ENCODE measurements at places on chromosomes 12 and 14.

- DNase-seq: no peak
Measured at GRCh38 chr14:54577494-54577893, 10.6 kb downstream of the SAMD4A start.

DNA sequence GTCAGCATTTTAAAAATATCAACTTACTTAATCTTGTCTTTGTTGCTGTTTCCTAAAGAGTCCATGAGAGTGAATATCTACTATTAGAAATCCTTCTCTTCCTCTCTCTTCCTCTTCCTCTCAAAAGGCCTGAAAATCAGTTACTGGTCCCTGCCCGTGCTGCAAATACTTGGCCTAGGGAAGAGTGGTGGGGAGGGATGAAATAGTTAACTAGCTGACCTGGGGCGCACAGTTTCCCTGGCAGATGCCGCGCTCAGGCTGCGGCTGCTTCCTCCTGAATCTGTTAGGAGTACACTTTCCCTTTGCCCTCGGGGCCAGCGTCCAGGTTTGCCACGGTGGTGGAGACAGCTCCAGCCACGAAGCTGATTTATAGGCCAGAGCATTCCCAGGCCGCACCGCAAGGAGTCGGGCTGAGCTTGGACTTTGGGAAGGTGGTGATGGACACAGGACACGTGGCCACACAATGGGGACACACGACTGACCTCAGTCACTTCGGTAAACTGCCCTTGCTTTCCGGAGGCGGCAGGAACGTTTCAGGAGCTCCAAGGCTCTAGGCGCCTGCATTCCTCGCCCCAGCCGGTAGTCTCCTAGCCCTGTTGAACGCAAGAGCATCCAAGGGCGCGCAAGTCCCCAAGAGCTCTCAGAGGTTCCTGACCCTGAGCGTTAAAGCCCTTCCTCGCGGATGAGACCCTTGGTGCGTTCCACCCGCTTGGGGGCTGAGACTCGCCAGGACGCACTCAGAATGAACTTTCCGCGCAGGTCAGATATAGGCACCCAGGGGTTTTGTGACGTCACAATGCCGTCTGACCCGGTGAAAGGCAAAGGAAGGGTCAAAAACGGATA is 7.1 kb upstream of the ASCL1 start:
- no peak for DNase-seq

DNA sequence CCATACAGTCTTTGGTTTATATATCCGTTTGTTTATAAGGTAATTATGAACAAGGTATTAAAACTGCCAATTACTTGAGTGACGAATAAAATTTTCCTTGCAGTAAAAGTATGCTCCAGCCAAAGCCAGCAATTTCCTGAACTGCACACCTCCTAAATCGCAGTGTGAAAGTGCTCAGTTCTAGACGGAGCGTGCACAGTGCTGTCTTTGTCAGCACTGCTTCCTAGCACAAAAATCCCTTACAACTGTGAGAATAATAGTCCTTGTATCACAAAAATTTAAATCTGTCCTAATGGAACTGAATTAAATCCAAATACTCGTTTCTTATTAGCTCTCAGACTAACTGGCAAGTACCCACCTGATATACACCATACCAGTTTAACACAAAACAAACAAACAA is 26.3 kb downstream of the LRIG3 start:
- DNase-seq: no peak

- DNase-seq: no peak
Measured at GRCh38 chr12:119857041-119857591, 20.0 kb downstream of the CIT start.

GRCh38 chr14:68074765-68075381 is 255.3 kb downstream of the RAD51B start:
- no peak for DNase-seq

DNA sequence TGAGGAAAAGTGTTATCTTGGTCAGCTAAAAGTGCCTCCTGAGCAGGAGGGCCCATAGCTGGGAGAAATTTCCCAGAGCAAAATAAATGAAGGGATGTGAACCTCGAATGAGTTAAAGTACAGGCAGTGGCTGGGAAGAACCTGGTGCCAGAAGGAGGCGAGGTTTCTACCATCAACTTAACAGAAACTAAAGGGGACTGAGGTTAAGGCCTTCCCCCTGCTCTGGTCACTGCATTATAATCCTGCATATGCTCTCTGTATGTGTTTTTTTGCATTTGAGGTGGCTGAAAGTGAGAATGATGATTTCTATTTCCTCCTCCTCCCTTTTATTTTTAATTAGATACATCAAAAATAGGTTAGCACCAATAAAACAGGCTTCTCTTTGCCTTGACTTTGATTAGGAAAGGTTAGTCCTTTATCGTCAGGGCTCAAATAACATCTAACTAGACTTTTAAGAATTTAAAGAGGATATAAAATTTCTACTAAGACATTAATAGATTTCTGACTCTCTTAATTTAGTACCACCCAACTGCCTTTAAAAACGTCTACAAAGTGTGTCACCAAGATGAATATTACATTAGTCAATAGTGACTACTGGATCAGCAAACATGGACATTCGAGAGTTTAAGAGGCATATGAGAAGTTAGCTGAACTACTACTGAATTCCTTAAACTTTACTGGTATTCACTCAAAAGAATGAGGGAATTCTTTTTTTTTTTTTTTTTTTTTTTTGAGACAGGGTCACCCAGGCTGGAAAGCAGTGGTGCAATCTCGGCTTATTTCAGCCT is 49.2 kb downstream of the GALNT4 start:
- DNase-seq: no peak

- DNase-seq: no peak
Measured at GRCh38 chr12:108313606-108314351, 25.3 kb downstream of the CMKLR1 start.

DNA sequence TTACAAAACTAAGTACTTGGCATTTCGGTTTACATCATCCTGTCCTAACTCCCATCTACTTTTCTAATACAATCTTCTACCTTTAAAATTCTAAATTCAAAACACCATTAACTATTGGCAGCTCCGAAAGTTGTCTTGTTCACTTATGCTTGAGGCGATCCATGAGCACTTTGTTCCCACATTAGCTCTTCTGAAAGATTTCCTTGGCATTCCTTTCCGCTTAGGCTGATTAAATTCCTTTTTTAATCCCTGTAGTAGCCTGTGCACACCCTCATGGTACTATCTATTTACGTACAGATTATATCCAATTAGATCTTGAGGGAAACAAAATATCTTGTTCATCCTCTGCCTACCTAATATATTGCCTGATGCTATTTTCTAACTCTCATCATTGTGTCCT is 480.7 kb downstream of the PRKD1 start:
- no peak for DNase-seq

DNA sequence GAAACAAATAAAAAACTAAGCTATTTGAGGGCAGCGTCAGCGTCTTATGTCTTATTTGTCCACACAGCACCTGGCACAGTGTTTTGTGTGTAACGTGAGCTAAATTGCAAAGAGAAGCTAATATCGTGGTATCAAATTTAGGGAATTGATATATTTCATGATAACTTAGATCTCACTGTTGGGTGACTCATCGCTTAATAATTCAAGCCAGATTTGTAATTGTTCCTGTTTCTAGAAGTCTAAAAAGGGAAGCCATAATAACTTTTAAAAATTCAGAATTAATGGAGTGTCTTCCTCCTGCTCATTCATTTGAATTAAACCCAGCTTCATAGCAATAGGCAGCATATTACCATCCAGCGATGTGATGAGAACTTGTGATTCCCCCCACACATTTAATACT is 214.7 kb downstream of the PDZRN4 start:
- DNase-seq: no peak

GRCh38 chr12:66537876-66538275 is 141.0 kb downstream of the GRIP1 start:
- DNase-seq: no peak

DNA sequence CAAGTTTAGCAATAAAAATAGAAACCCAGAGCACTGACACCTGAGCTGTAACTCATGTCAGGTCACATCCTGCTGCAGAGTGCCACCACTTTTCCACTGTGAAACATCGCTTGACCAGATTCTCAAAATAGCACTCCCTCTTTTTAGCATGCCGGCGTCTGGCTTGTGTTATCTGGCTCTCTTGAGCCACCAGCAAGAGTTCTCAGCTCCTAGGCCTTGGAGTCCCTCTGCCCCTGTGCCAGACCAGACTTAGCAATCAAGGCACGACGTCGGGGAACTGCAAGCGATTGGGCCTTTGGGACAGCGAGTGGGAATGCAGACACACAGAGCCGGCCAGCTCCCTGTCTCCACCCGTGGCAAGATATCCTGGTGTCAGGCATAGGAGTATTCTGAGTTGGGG is 52.5 kb downstream of the SPIC start:
- no peak for DNase-seq

DNA sequence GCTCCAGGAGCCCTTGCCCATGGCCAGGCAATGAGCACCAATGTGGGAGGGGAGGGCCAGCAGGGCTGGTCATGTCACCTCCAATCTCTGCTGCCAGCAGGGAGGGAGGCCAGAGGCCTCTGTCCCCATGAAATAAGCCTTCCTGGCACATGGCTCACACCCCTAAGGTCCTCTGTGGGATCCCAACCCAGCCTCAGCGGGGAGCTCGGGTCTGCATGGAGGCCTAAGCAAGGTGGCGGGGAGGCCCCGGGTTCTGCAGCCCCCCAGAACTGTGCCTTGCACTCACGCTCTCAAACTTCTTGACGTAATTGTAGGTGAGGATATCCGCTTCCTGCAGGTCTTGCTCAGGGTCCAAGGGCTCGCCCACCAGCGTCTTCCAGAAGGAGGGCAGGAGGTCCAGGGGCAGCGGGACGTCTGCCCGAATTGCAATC is 41.7 kb downstream of the TRAFD1 start:
- DNase-seq: no peak

DNA sequence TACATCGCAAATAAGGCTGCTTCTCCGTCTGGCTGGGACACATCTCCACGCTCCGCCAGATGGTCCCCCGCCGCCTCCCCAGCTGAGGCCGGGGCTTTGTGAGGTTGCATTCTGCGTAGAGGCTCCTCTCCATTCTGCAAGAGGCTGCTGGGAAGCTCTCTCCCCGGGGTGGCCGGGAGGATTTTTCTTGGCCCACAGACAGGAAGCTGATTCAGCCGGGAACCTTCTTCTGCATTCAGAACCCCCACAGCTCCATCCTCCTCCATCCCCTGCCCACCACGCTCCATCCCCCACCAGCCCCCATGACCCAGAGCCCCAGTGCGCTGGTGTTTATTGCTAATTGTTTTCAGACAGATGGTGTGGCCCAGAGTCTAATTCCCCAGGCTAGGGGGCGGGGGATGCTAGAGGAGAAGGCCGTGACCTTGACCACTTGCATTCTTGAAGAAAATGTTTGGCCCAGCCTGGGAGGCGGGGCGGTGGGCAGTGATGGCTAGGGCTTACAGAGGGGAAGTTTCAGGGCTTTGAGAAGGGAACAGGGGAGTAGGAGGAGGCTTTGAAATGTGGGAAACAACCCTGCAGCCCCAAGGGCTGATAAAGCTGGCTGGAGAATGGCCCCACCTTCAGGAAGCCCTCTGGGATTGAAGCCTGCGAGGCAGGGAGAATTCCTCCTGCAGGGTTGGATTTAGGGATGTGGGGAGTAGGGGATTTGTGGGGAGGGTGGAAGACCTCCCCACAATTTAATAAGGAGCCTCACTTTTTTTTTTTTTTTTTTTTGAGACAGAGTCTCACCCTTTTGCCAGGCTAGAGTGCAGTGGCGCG is 88.5 kb upstream of the NCOR2 start:
- no peak for DNase-seq

DNA sequence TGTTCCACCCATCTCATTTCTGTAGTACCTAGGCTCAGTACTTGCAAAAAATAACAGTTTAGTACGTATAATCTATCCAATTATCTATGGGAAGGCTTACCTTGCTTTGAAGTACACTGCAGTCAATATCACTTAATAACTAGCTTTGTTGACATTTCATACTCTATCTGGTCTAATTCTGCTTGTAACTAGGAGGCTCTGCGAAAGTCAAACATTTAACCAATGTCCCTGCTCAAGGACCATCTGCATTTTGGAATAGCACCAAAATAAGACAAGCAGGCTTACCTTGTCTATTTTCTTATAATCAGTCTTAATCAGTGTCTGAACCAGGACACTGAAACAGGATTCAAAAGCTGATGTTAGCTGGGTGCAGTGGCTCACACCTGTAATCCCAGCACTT is 39.9 kb downstream of the SLC25A47 start:
- no peak for DNase-seq

GRCh38 chr12:66596199-66596598 is 82.7 kb downstream of the GRIP1 start:
- DNase-seq: no peak

DNA sequence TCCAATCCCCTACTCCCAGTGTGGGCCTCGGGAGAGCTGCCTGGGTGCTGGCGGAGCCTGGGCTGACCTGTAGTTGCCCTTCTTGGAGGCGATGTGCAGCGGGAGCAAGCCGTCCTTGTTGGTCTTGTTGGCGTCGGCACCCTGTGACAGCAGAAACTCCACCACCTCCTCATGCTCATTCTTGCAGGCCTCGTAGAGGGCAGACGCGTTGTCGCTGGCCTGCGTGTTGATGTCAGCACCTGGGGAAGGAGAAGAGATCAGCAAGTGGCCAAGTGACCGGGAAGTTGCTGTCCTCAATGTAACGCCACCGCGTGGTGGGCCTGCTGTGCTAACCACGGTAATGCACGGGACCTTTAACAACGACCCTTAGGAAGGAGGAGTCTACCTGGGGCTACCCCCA is 20.1 kb downstream of the FAM181A start:
- no peak for DNase-seq

GRCh38 chr12:75986001-75986746 is 45.4 kb downstream of the PHLDA1 start:
- DNase-seq: no peak

GRCh38 chr12:121957861-121958515 is 39.6 kb downstream of the CFAP251 start:
- no peak for DNase-seq

DNA sequence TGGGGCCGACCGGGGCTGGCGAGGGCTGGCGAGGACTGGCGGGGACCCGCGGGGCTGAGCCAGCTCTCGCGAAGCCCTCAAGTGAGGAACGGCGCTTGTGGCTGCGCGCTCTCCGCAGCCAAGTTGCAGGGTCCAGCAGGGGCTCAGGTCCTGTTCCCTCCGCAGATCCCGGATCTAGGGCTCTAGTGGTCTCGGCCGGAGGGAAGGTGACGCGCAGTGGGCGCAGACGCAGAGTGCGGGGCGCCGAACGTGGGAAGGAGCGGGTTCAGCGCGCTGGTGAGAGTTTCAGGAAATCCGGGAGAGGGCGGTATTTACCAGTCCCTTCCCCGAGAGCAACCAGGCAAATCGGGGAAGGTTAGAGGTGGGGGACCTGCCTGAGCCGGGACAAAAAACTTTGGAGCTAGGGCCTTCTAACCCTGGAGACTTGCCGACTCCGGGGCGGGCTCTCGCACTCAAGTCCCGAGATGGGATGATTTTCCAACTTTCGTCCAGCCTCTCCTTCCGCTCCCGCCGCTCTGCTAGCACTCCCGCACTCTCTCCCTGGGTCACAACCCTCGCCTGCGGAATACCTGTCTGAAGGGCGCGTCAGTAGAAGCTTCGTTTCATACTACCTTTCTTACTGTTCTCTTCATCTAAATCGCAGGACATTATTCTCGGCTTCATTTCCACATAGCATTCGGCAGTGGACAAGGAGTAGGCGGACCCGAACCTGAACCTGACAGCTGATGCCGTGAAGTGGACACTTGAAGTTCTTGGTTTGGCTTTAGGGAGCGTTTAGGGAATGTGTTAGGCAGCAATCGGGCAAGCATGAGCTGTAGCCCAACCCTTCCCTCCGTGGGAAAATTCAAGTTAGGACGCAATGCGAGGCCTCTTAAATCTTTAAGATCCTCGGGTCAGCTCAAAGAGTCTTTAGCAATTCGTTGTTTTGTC is 13.6 kb upstream of the PAX9 start:
- DNase-seq: no peak

GRCh38 chr14:70281939-70282338 is 77.5 kb downstream of the COX16 start:
- DNase-seq: no peak
